Activated CD8-positive, alpha-beta T cell treated with anti-CD3 and anti-CD28 coated beads for 36 hours (primary cell): ENCODE measurements at places on chromosomes 7 and 10. TPM values are rescaled to one million over a fixed set of nuclear protein-coding genes. Genes with fewer than 3 reads are reported as not detected.
A peak's percentile ranks its signal among the peaks of the same experiment; 100 is the strongest.

GRCh38 chr7:150945171-150945852 is 32.8 kb downstream of the KCNH2 start:
- peaks cover 19% of the 10 kb centered on the region for H3K4me1 ChIP-seq
- DNase-seq: no peak
- H3K27ac ChIP-seq: no peak overlapping the region
- no peaks in the 10 kb centered on the region for H3K36me3 ChIP-seq

DNA sequence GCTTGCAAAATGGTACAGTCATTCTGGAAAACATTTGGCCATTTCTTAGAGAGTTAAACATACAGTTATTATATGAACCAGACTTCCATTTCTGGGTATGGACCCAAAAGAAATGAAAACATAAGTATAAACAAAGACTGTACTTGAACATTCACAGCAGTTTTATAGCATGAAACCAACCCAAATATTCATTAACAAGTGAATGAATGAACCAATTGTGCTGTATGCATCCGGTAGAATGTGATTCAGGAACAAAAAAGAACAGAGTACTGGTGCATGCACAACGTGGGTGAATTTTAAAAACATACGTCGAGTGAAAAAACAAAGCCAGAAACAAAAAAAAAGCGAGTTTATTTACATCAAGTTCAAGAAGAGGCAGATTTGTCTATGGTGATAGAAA is 1085.8 kb upstream of the AUTS2 start:
- no peak for DNase-seq
- no peak overlapping the region for H3K4me3 ChIP-seq
- H3K27ac ChIP-seq: no peak overlapping the region
- H3K36me3 ChIP-seq: no peaks in the 10 kb centered on the region

GRCh38 chr10:132137111-132138072 is 49.4 kb upstream of the DPYSL4 start:
- H3K27me3 ChIP-seq: no peaks in the 10 kb centered on the region
- no peaks in the 10 kb centered on the region for H3K4me1 ChIP-seq
- H3K4me3 ChIP-seq: no peak overlapping the region
- H3K36me3 ChIP-seq: no peaks in the 10 kb centered on the region
- DNase-seq: no peak
- H3K27ac ChIP-seq: no peak overlapping the region

GRCh38 chr7:151925446-151926335 is 30.6 kb upstream of the GALNTL5 start:
- DNase-seq: peak; percentile 33
- H3K4me3 ChIP-seq: no peak overlapping the region
- no peaks in the 10 kb centered on the region for H3K36me3 ChIP-seq
- H3K4me1 ChIP-seq: peaks cover 9% of the 10 kb centered on the region
- peak overlapping the region; percentile 8 for H3K27ac ChIP-seq
- peaks cover 7% of the 10 kb centered on the region for H3K27me3 ChIP-seq

DNA sequence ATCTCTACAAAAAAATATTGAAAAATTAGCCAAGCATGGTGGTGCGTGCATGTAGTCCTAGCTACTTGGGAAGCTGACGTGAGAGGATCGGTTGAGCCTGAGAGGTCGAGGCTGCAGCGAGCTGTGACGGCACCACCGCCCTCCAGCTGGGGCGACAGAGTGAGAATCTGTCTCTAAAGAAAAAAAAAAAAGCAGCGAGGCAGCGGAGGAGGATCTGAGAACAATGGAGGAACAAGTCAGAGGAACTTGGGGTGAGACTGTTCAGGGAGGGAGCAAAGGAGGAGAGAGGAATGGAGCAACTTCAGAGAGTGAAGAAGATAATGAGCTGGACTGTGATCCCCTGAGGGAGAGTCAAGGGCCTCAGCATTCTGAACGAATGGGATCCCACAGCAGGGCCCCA is 85.4 kb downstream of the MKX start:
- no peak for DNase-seq
- no peaks in the 10 kb centered on the region for H3K36me3 ChIP-seq
- no peaks in the 10 kb centered on the region for H3K4me1 ChIP-seq
- H3K27me3 ChIP-seq: peaks cover 26% of the 10 kb centered on the region

DNA sequence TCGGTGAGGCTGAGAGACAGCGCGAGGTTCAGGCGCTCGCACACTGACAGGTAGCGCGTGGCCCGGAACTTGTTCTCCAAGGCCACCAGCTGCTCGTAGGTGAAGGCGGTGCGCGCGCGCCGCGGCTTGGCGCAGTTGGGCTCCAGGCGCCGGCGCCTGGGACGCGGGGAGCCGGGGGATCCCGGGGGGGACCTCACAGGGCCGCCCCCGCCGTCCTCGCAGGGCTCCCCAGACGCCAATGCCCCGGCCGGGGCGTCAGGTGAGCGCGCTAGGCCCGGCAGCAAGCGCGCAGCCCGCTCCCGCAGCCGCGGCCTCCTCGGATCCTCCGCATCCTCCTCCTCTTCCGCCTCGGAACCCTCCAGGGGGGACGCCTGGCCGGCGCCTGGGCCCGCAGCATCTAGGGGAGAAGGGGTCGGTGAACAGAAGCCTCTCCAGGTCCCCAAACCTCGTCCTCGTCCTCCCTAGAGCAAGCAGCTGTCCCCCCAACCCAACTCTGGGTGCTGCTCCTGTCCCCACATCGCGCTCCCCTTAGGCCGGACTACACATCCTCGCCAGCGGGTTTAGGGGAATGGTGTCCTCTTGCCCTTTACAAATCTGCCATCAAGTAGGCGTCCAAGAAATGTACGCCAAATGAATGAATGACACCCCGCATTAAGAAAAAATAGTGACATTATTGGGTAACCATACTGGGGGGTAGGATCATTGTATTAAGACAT is 1.9 kb downstream of the NKX1-2 start:
- no peak overlapping the region for H3K27ac ChIP-seq
- peaks cover 68% of the 10 kb centered on the region for H3K27me3 ChIP-seq
- peaks cover 17% of the 10 kb centered on the region for H3K4me1 ChIP-seq
- no peak overlapping the region for H3K4me3 ChIP-seq
- no peak for DNase-seq
- H3K36me3 ChIP-seq: no peaks in the 10 kb centered on the region

- H3K36me3 ChIP-seq: peaks cover 13% of the 10 kb centered on the region
- no peak for DNase-seq
- H3K27ac ChIP-seq: no peak overlapping the region
- H3K4me1 ChIP-seq: peaks cover 11% of the 10 kb centered on the region
- H3K27me3 ChIP-seq: no peaks in the 10 kb centered on the region
- no peak overlapping the region for H3K4me3 ChIP-seq
Measured at GRCh38 chr10:119383174-119383856, 159.2 kb downstream of the RGS10 start.

GRCh38 chr10:101834341-101834740 is 9.3 kb downstream of the KCNIP2 start:
- H3K27me3 ChIP-seq: no peaks in the 10 kb centered on the region
- peak overlapping the region; percentile 30 for H3K27ac ChIP-seq
- peaks cover 53% of the 10 kb centered on the region for H3K4me1 ChIP-seq
- no peak overlapping the region for H3K4me3 ChIP-seq
- DNase-seq: peak; percentile 37

- H3K4me3 ChIP-seq: no peak overlapping the region
- no peaks in the 10 kb centered on the region for H3K36me3 ChIP-seq
- no peak for DNase-seq
- peaks cover 5% of the 10 kb centered on the region for H3K4me1 ChIP-seq
Measured at GRCh38 chr10:77713521-77714280, 76.1 kb upstream of the KCNMA1 start.

DNA sequence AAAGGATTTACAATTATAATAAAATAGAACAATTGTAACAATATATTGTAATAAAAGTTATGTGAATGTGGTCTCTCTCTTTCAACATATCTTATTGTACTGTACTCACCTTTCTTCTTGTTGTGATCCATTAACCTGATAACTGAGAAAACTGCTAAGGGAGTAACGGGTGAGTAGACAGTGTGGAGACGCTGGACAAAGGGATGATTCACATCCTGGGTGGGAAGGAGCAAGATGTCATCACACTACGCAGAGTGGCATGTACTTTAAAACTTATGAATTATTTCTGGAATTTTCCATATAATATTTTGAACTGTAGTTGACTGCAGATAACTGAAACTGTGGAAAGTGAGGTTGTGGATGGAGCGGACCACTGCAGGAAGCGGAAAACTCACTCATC is 91.2 kb upstream of the PLPP4 start:
- peaks cover 3% of the 10 kb centered on the region for H3K27me3 ChIP-seq
- H3K4me3 ChIP-seq: no peak overlapping the region
- no peaks in the 10 kb centered on the region for H3K36me3 ChIP-seq
- no peaks in the 10 kb centered on the region for H3K4me1 ChIP-seq

- H3K27me3 ChIP-seq: peaks cover 37% of the 10 kb centered on the region
- no peak for DNase-seq
- H3K4me1 ChIP-seq: no peaks in the 10 kb centered on the region
- H3K36me3 ChIP-seq: no peaks in the 10 kb centered on the region
Measured at GRCh38 chr10:100858261-100858660, 54.5 kb upstream of the SLF2 start.

DNA sequence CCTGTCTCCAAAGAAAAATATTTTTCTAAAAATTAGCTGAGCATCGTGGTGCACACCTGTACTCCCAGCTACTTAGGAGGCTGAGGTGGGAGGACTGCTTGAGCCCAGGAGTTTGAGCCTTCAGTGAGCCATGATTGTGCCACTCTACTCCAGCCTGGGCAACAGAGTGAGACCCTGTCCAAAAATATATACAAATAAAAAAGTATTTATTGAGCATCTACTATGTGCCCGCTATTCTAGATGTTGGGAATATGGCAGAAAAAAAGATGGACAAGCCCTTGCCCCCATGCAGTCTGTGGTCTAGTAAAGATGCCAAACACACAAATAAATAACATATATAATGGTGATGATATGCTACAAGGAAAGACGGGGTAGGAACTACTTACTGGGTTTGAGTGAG is 4.3 kb upstream of the STX1A start:
- peaks cover 10% of the 10 kb centered on the region for H3K27me3 ChIP-seq
- no peak for DNase-seq
- no peaks in the 10 kb centered on the region for H3K36me3 ChIP-seq
- no peak overlapping the region for H3K27ac ChIP-seq

- H3K4me1 ChIP-seq: peaks cover 7% of the 10 kb centered on the region
- DNase-seq: no peak
- peaks cover 5% of the 10 kb centered on the region for H3K36me3 ChIP-seq
- H3K4me3 ChIP-seq: no peak overlapping the region
Measured at GRCh38 chr10:101629837-101630632, 41.9 kb downstream of the DPCD start.

GRCh38 chr10:35636956-35637355 is 5.1 kb downstream of the FZD8 start:
- no peaks in the 10 kb centered on the region for H3K36me3 ChIP-seq
- H3K4me1 ChIP-seq: peaks cover 12% of the 10 kb centered on the region
- H3K27me3 ChIP-seq: peaks cover 38% of the 10 kb centered on the region
- no peak overlapping the region for H3K4me3 ChIP-seq
- DNase-seq: no peak

GRCh38 chr7:159001811-159002210 is 142.9 kb downstream of the VIPR2 start:
- no peak overlapping the region for H3K27ac ChIP-seq
- DNase-seq: no peak
- H3K4me3 ChIP-seq: no peak overlapping the region
- peaks cover 12% of the 10 kb centered on the region for H3K4me1 ChIP-seq
- peaks cover 4% of the 10 kb centered on the region for H3K27me3 ChIP-seq

LRRC27 gene
- total RNA-seq: 3.5 TPM

TFPI2 gene
- not detected for total RNA-seq

CPXM2 gene
- total RNA-seq: not detected

LRMDA gene
- total RNA-seq: not detected

TRIM73 gene
- 6.4 TPM for total RNA-seq

STEAP1 gene
- 0.51 TPM for total RNA-seq

CYP3A4 gene
- total RNA-seq: not detected

MLXIPL gene
- total RNA-seq: not detected
